ENCODE measurements at places on chromosomes 6 and 20.

GRCh38 chr20:33477386-33478234 is 12.3 kb upstream of the CBFA2T2 start:
- ATAC-seq = no peak

- no peak for ATAC-seq
These were observed 36.6 kb downstream of the DUSP22 start for GRCh38 chr6:328924-329323.

GRCh38 chr6:105748737-105749161 is 337.4 kb upstream of the PRDM1 start:
- no peak for ATAC-seq

GRCh38 chr20:829551-829950 is 4.0 kb upstream of the FAM110A start:
- no peak for ATAC-seq

DNA sequence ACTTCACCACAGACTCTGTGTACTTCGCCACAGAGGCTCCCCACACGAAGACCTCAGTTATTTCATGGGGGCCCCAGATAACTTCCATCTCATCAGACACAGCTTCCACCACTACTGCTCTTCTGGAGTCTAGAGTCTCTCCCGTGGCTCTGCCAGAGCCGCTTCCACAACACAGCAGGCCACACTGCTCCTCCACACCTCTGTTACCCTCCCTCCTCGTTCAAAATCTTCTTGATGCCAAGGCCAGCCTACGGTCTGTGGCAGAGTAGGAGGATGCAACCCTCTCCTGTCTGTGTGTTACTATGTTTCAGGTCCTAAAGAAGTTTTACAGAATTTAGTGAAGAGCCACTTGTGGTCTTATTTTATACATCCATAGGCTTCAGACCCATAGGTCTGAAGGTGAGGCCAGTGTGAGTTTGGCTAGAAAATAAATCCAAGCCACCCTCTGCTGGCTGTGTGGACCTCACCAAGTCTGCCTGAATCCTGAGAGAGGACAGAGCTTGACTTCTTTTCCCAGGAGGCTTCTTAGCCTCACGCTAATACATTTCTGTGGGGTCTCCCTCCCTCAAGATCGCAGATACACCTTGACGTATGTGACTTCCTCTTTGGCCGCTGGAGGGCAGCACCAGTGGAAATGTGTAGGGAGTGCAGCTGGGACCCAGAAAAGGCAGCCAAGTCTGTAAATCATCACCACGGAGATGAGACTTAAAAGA is 197.7 kb downstream of the FAXC start:
- ATAC-seq = peak; percentile 60

DNA sequence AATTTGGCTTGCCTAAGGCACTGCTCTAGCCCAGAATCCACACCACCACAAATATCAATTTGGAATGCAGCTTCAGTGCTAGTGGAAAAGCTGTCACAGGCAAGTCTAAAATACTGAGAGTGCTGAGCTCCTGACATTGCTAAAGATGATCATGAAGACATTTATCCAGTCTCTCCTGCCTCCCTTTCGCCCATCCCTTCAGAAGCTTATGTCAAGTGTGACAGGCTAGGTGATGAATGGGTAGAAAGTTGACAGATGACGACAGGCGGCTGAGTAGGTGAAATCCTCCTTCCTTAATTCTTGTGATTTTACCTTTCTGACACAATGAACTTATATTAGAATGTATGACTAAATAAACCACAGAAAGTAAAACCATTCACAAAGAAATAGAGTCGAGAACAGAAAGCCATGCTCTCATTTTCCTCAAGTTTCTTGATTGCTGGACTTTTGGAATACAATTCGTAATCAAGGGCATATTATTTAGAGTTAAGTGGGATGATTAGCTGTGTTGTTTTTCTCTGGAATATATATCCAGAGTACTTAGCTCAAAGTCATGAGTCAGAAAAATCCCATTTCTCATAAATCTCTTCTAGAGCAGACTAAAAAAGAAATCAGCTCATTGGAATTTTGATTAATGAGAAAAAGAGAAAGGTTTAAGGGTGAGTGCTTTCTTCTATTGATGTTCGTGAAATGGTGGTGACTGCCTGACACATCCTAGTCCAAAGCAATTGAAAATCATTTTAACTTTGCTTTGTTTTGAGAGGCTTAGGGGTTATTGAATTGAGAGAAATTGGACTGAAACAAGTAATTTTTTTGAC is 1228.2 kb upstream of the CITED2 start:
- ATAC-seq = no peak

DNA sequence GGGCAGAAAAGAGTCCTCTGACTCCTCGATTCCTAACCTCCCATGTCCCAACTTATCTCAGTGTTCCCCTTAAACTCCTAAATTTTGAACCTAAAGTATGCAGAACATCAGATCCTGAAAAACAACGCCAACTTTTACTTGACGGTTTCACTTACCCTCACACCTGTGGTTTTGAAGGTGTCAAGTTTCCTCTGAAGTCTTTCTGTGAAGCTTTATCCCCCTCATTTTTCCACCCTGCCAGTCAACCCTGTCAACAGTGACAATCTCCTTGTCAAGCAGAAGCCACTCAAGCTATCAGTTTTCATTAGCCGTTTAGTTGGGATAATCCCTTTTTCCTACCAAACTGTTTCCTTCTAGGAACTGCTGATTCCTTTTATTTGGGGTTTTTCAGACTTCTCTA is 245.4 kb upstream of the PREP start:
- ATAC-seq = no peak

DNA sequence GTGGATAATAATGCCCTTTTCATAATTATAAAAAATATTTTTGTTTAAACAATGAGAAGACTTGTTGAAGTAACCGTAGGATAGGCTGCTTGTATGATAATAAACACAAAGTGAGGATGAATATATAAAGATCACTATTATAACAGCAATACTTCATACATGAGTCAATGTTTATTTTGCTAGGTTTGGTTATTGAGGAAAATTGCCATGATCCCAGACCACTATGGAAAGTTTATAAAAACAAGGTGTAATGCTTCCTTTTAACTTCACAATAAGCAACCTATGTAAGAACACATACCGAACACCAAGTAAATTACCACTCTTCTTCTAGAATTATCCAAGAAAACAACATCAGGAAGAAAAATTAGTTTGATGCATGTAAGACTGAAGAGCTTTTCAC is 495.3 kb upstream of the RNF217 start:
- ATAC-seq = no peak

- no peak for ATAC-seq
These were observed 282.9 kb upstream of the RUNX2 start for GRCh38 chr6:45045253-45045601.

DNA sequence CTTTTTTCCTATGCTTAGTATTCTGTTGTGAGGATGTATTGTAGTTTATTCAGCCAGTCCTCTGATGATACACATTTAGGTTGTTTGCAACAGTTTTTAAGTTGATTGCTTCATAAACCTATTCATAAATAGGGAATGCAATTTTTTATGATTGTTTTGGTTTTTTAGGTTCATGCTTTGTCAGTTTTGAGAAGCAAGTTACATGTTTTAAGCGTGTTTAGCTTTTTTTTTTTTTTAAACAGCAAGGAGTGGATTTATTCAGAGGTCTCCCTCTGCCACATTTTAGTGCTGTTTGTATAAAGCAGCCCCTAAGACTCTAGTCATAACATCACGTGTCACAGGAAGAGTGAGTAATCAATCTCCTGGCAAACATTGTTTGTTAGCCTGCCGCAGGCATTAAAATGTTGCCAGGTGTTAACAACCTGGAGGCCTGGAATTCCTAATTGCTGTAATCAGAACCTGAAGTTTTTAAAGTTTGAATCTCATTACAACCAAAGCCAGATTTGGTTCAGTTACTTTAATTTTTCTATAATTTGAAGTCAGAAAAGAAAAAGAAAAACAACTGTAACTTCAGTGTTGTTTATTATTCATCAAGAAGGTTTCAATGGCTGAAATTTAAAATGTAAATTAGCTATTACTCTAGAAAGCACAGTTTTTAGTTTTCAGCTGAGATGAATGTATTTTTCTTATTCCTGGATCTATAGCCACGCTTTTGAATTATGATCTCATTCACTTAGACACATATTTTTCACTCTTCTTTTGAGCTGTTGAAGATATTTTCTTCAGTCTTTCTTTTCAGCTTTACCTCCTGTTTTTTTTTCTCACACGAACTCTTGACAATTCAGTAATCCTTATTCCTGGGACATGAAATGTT is 59.2 kb downstream of the KCNS1 start:
- ATAC-seq = no peak

- no peak for ATAC-seq
These were observed 274.8 kb upstream of the BTBD3 start for GRCh38 chr20:11642866-11643265.

GRCh38 chr6:1579096-1579495 is 30.6 kb upstream of the FOXC1 start:
- no peak for ATAC-seq

DNA sequence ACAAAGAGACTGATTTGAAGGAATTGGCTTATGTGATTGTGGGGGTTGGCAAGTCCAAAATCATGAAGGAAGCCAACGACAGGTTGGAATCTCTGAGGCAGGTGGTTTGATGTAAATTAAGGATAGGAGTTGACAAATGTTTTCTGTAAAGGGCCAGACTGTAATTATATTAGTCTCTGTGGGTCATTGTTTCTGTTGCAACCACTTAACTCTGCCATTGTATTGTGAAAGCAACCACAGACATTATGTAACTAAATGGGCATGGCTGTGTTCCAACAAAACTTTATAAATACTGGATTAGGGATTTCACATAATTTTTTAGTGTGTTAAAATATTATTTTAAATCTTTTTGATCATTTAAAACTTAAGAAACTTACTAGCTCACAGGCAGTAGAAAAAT is 199.2 kb upstream of the MYLIP start:
- ATAC-seq = no peak

GRCh38 chr6:4125933-4126864 is 9.2 kb downstream of the ECI2 start:
- ATAC-seq = peak; percentile 50

GRCh38 chr6:158366363-158366762 is 54.1 kb downstream of the TULP4 start:
- no peak for ATAC-seq

DNA sequence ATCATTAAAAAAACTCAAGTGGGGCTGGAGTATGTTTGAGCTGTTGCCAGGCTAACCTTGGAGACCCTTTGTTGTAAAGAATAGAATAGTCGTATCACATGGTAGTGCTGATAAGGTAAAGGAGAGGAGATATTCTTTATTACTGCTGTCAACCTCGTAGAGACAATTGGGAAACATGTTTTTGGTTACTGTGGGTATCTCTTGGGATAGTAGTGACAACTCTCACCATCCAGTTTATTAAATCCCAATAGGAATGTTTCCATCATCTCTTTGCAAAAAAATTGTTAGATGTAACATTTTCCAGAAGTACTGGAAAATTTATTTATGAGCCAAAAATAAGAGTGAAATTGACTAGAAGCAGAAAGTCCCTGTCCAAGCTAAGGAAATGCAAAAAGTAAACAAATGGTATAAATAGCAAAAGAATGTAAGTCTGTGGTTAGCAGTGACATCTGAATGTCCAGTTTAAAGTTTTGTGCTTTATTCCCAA is 829.3 kb upstream of the CITED2 start:
- ATAC-seq = no peak

DNA sequence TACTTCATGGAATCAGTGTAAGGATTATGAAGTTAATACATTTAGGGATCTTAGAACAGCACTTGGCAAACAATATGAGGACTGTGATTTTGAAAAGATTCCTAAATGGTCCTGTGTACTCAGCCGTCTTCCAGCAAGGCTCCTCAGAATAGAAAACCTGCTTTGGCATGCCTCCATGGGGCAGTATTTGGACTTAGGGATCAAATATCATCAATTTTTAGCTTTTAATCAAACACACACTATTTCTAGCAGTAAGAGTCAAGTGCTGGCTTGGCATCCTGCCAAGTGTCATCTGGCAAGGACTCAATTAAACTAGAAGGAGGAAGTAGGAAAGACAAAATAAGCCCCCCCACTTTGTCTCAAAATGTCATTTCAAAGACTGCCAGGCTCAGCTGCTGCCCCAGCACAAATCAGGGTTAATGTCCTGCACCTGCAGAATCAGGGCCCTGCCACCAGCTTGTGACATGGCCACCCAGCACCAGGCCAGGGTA is 40.8 kb downstream of the IYD start:
- peak; percentile 59 for ATAC-seq

DNA sequence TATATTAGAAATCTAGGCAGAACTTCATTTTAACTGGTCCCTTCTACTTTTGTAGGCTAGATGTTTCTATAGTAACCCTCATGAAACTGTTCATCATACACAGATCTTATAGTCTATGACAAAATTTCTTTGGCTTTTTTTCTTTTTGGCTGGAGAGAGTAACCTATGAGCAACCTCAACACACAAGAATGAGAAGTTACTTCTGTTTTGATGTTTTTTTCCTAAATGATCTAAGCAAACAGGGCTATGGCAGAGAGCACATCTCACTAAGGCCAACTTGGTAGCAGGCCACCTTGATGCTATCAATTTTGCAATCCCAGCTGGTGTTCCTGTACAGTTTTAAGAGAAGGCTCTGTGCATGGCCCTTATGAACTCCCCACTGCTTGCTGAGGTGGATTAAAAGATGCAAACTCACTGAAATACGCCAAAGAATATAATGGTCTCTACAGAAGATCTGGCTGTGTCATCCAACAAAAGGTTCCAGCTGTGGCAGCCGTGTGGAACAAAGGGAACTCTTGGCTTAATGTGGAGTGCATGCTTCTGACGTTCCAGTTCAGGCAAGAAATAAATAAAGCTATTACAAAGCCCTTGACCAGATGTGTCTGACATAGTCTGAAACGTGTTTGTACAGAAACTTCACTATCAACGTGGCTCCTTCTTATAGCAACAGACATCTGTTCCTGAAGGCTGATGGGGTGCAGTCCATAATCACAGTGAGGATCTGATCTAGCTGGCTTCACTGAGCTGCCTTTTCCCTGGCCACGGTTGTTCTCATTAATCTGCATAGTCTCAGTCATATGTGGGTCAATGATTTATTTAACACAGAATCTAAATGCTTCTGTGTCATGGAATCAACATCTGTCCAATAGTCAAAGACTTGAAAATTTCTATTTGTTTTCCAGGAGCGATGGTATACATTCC is 481.1 kb downstream of the BMP2 start:
- ATAC-seq = peak; percentile 48

GRCh38 chr6:6723921-6724538 is 135.5 kb downstream of the LY86 start:
- ATAC-seq = peak; percentile 44

DNA sequence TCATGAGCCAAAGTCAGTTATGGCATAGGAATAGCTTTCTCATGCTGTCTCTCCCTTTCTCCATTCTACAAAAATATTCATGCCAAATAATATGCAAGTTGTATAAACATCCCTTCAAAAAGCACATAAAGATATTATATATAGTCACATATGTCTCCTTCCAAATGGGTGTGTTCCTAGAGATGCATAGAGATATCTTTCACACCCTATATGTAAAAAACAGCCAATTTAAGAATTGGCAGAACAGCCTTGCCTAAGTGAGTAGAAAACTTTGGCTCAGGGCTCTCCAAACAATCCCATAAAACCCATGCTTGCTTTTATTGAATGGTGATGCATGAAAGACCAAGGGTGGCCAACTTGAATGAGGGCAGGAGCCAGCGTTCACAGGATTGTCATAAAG is 274.7 kb upstream of the SUPT3H start:
- ATAC-seq = no peak

- ATAC-seq = no peak
These were observed 4.7 kb downstream of the LINC00237 start for GRCh38 chr20:21101453-21101931.
